ENCODE measurements at places on chromosomes 11 and 22.

DNA sequence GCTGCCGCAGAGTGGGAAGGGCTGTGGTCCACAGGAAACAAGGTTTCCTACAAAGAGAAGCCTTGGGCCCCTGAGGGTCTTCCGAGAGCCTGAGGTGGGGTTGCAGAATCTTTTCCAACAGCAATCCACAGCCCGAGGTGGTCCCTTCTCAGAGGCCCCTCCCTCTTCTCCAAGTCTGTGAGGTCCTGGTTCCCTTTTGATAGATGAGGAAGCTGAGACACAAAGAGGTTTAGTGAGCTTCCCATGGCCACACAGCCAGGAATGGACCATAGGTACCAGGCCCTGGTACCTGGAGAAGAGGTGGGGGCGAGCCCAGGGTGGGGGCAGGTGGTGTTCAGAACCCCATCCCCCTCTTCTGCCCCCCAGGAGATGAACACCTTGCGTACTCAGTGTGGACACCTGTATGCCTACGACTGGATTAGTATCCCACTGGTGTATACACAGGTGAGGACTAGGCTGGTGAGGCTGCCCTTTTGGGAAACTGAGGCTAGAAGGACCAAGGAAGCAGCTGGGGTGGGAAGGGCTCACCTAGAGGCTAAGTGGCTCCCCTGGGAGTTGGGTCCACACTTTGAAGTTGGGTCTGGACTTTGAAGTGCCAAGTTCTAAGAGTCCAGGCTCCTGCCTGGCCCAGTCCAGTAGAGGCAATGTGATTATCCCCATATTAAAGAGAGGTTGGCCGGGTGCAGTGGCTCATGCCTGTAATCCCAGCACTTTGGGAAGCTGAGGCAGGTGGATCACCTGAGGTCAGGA, 7.0 kb downstream of the BEST1 start:
- DNase-seq, result no peak

DNA sequence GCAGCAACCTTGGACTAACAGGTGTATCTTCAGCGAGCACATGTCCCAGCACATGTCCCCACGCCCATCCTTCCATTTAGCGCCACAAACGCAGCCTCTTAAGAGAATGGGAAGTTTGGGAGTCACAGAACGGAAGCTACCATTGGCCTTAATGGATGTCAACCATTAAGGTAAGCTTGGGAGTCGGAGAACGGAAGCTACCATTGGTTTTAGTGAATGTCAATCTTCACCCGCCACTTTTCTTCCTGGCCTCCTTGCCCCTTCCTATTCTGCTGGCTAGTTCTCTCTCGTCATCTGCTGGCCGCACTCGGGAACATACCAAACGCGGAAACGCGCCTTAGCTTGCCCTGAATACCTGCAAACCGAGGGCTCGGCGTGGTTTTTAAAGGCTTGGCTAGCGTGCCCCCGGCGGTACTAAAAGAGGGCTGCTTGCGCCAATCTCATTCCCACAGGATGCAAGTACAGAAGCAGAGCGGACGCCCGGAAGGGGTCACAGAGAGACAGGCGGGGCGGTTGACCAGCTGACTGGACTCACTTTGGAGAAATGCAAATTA, 24.3 kb downstream of the GLYATL1 start:
- no peak for DNase-seq

DNA sequence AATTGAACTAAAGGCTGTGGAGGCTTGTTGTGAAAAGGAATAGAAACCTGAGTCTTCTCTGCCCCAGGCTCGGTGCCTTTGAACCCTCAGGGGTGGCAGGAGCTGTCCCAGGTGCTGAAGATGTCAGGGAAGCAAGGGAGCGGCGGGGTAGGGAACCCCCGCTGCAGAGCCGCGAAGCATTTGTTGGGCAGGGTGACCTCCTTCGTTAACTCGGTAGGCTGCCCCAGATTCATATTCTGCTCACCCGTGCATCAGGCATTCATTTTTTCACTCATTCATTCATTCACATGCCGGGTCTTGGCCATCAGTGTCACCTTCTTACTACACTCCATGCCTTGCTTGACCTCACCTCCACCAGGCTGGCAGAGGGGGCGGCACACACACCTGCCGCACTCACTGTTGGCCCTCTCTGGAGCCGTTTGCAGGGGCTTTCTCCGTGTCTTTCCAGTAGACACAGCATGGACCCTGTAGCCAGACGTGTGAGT, 618.9 kb downstream of the BRD1 start:
- DNase-seq, result no peak

GRCh38 chr11:70834277-70834940, 418.0 kb downstream of the SHANK2 start:
- DNase-seq, result no peak

DNA sequence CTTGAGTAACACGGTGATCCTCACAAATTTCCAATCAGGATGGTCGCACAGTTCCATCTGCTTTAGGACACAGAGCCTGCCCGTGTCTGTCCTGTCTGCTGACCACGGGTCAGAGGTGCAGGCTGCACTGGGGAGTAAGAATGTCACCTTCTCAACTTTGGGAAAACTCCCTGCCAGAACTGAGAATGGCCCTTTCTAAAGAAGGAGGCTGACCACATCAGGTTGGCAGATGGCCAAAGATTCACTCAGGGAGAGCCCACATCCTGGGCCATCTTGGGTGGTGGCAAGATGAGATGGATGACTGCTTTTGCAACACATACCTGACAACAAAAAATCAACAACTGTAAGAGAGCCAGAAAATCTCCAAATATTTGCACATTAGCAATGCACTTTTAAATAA, 101.9 kb downstream of the IGLL1 start:
- no peak for DNase-seq

- no peak for DNase-seq
Observed at GRCh38 chr11:57311109-57311936, 13.4 kb downstream of the TNKS1BP1 start.

DNA sequence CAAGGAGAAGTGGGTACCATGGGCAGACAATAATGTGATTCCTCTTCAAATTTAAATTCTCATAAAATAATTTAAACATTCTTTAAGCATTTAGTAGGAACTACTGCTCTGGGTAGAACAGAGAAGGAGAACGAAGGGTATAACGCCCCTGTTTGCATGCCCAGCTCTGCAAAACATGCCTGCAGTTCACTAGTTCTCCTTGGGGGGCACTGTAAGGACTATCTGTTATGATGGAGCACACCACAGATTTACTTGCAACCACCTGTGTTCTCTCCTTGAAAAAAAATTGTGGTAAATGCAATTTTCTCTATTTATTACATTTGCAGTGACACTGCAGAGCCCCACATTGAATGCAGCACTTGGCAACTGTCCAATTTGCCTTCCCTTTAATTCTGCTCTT, 100.3 kb downstream of the GUCY1A2 start:
- no peak for DNase-seq

- no peak for DNase-seq
Observed at GRCh38 chr11:12449961-12450715, 72.8 kb downstream of the PARVA start.

DNA sequence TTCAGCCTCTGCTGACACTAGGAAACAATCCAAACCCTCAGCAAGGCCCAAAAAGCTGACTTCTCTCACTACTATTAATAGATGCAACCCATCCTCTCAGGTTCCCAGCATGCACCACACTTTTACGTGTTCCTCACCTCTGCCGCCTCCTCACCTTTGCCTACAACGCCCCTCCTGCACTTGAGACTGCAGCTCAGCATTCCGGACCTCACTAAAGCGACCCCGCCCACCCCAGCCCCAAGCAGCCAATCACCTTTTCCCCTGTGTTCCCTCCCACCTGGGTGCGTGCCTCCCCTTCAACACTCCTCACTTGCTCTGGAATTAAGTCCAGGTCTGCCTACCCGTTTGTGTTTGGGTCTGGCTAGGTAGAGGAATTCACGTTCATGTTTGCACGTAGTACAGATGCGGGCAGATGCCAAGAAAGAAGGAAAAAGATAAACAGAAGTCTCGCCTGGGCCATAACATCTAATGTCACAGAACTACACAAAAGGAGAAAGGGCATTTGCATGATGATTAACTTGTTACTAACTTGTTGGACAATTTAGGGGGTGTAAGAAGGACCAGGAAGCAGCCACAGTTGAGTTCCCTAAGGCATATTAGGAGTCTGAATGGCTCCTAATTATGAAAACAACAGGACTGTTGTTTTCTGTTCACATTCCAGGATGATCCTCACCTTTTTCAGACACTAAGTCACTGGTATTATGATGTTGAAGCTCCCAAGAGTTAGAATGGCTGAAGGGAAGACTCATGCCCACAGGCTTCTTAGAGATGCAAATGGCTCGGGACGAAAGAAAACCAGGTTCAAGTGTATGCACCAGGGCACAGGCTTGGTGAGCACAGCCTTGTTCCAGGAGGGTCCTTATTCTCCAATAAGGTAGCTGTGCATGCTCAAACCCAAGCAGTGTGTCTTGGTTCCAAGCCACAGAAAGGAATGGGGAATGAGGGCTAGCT, 102.2 kb downstream of the MICAL3 start:
- DNase-seq, result no peak

DNA sequence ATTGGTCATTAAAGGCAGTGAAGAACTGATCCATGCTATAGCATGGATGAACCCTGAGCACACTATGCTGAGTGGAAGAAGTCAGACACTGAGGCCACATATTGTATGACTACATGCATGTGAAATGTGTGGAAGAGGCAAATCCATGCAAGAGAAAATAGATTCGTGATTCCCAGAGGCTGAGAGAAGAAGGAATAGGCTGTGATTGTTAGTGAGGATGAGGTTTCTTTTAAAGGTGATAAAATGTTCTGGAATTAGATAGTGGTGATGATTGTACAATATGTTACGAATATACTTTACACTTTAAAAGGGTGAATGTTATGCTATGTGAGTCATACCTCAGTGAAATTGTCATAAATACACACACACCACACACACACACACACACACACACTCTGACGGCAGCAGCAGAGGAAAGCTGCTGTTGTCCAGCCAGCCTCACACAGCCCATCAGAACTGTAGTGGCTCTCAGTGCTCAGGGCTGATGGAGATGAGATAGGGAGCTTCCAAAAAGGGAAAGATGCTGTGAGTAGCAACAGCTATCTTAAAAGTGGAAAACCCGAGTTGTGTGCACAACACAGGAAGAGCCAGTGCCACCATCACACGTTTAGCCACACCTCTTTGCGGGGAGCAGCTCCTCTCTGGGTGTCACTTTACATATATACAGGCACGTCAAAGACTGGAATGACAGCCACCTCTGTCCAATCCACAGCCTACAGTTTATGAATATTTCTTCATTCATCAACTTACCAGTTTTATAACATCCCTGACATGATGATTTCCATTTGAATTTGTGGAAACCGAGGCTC, 153.0 kb downstream of the SPATA19 start:
- DNase-seq, result no peak

DNA sequence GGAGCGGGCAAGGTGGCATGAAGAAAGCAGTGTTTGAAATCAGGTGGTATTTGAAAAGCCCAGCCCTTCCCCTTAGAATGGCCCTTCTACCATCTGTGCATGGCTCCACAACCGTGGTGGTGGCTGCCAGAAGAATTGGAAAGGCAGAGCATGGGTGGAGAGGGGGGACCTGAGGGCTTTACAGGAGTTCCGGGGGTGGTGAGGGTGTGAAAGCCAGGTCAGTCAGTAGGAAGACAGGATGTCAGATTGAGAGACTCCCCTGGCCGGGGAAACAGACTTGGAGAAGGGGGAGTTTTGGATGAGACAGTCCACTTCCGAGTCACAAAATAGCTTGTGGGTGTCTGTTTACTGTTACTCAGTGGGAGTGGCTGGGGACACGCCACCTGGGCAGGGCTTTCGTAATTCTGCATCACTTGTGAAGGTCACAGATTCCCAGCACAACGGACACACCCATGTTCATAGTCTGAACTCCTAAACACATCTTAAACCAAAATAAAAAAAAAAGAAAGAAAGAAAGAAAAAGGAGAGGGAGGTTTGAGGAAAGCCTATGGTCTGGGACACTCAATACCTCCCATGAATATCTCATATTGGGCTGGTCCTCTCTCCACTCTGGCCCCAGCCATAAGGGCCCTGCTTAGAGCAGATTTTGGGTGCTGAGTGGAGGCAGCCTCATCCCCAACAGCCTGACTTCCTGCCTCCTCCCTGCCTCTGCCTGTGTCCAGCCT, 24.4 kb upstream of the SMIM35 start:
- DNase-seq, result no peak

- peak; percentile 45 for DNase-seq
Observed at GRCh38 chr22:29306175-29306834, at the start of gene GAS2L1. Gene GAS2L1 (plus strand): TSS chr22:29306650. CDS start chr22:29308106, 1,456 bp downstream.

GRCh38 chr22:40592352-40593113, 44.0 kb downstream of the MRTFA start:
- no peak for DNase-seq

DNA sequence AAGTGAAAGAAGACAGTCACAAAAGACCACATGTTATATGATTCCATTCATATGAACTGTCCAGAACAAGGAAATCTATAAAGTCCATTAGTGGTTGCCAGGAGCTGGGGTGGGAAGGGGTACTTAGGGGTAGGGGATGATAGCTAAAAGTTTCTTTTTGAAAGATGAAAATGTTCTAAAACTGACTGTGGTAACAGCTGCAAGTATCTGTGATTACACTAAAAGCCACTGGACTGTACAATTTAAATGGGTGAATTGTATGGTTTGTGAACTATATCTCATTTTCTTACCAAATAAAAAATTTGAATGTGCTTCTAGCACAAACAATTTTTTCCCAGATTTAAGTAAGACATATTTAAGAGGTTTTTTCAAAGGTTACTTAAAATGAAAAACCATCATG, 22.1 kb downstream of the CHKA start:
- DNase-seq, result no peak

DNA sequence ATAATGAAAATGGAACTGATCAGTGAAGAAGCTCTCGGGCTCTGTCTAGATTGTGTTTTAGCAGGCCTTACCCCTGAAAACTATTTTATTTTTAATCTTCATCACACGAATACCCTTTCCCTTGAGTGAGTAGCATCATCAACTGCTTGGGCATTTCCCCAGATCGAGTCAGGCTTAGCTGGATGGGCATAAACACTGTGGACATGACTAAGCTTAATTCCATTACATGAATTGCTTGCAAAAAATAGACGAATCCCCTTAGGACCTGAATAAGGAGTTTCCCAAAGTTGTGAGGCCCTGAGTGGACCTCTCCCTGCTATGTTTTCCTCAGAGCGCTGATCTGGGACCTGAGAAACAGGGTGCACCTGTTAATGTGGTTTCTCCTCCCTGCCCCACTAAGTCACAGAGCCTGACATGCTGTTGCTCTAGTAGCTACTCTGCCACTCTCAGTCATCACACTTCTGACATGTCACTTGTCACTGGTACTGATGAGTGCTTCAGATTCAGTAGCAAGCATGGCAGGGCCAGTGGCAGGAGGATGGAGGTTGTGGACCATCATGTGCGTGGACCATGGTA, 53.5 kb downstream of the ENDOD1 start:
- no peak for DNase-seq

GRCh38 chr11:95148406-95148805, 58.8 kb downstream of the ENDOD1 start:
- no peak for DNase-seq

Data from nucleus accumbens (tissue), 56 donors.